ENCODE measurements at places on chromosomes 2 and 18.

DNA sequence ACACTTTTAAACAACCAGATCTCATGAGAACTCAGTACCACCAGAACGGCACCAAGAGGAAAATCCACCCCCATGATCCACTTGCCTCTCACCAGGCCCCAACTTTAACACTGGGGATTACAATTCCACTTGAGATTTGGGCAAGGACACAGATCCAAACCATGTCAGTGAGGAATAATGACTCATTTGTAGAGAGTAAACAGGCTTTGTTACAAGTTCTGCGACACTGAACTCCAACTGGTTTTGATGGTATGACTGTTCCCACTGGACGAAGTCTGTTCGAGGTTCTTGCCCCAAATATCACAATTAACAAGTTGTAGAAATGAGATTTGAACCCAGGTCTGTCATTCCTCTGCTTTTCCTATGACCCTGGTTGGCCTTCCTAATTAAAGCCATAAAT is 718.1 kb upstream of the ID2 start:
- DNase-seq, result no peak

GRCh38 chr2:27313882-27314645 is 5.8 kb upstream of the UCN start:
- DNase-seq, result no peak

- no peak for DNase-seq
These were observed 90.0 kb downstream of the COMMD1 start for GRCh38 chr2:61995515-61995914.

GRCh38 chr2:205138735-205139134 is 543.6 kb upstream of the NRP2 start:
- DNase-seq, result no peak

DNA sequence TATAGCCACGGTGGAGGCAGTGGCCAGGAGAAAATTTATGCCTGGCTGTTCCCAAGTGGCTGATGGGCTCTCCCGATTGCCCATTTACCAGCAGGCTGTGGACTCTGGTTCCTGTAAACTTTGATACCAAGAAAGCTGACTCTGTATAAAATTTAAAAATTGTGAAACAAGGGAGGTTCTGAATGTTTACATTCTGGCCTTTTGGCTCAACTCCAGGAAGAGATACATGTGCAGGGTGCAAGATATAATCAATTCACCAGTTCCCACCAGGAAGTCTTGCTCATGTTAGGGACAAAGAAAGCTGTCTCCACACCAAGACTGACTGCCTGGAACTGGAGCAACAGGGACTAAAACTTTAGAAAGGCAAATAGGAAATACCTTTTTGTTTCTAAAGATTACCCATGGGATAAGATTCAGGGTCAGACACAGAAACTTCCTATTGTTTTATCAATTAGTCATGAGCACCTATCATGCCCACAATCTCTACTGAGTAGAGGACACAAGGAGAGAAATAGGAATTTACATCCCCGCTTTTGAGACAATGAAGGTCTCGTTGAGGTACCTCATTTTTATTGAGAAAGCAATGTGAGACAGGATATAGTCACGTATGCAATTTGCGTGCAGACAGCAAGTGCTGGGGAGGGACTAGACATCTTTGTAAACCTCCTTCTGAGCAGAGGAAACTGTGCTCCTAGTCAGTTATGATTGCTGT is 123.5 kb downstream of the LIPG start:
- no peak for DNase-seq

DNA sequence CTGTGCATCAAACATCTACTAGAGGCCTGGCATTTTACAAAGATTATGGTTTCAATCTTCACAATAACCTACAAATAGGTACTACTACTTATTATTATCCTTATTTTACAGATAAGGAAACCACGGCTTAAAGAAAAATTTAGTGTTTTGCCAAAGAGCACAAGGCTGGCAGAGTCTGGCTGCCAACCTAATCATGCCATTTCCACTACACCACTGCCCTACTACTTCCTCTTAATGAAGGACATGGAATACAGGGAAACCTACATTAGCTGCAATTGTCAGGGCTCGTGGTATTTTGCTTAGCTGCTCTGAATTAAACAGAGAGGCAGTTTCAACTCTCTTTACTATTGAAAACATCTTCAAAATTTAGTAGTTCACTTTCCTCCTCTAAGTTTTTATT is 5.9 kb downstream of the MBOAT2 start:
- no peak for DNase-seq

GRCh38 chr2:121336528-121337294 is 51.7 kb upstream of the TFCP2L1 start:
- DNase-seq, result no peak

DNA sequence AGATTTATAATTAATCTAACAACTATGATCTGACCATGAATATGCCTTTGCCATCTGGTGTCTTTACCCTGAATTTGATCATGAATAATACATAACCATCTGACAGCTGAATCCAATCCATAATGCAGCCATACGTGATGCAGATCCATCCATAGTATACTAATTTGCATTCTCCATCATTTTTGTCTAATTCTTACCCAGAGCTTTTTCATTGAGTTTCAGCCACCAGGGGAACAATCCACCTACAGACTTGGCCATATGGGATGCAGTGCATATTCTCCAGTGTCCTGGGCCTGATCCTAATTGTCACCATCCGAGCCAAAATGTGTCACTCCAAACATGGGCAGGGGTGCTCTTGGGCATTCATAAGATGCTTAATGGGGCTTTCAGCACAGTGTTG is 227.2 kb upstream of the CRIM1 start:
- DNase-seq, result no peak

Measured in renal cortex interstitium (tissue), 15 donors.